ENCODE measurements at places on chromosomes 6 and 20.

GRCh38 chr6:27250277-27251111, 3.0 kb downstream of the PRSS16 start:
- no peak for DNase-seq

DNA sequence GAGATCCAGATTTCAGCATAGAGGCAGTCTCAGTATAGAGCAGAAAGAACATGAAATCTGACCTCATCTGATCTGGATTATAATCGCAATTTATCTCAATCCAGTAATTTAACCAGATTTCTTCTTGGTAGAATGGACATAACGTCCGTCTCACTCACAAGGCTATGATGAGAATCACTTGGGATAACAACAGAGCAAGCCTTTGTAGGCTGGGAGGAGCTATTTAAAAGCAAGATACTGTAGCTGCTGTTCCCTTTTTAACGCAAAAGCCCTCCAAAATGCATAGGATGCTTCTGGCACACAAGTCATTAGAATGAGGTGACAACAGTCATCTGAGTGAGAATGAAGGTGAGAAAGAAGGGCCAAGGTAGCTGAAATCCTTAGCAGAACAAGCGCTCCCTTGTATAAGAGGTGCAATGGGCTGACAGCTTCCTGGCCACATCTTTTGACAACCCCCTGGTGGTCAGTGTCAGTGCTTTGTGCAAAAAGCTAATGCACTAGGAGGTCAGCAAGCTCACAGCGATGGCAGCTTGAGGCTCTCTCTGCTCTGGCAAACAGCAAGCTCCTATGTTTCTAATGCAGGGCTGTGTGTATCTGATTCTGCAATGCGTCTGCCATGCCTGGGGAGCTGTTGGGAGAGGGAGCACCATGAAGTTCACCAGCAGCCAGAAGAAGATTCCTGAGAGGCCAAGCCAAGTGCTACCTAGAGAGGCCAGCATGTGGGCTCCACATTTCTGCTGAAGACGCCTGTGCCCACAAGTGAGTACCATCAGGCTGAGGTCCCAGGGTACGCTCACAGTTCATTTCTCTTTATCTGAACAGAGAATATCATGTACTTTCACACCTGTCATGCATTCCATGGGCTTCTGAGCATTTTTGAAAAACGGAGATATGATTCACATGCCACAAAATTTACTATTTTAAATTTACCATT, 16.2 kb downstream of the METTL24 start:
- no peak for DNase-seq

GRCh38 chr6:31877651-31878161, 1.1 kb downstream of the SLC44A4 start:
- DNase-seq, result no peak

- DNase-seq, result no peak
These were observed 23.1 kb upstream of the ZMYND8 start for GRCh38 chr20:47379433-47380150.

DNA sequence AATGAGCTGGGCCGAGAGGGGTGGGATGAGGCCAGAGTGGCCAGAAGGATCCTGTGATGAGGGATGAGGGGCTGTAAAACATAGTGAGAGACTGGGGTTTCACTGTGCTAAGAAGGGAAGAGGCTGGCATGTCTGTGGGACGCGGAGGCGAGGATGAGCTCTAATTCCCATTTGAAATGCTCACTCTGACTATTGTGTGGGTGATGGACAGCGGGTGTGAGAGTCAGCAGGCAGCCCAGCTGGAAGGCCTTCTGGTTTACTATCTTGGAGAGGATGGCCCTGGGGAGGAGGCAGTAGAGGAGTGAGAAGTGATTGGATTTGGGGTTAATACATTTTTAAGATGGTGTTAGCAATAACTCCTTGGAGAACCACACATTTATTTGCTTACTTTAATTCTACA, 9.5 kb upstream of the MICA start:
- DNase-seq, result no peak

DNA sequence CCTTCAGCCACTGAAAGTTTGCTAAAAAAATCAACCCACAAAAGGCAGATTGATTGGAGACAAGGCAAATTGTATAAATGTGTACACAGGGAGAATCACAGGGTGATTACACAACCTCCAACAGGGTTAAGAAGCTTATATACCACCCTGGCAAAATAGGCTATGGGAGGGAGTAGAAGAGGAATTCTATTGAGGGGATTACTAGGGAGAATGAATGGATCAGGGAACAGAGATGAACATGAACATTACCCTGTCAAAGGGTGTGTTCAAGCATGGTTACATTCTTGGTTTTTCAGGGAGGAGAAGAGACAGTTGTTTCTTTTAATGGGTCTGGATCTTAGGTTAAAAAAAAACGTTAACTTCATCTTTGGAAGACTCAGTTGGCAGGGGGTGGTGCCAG, 5.1 kb upstream of the MRS2 start:
- no peak for DNase-seq

GRCh38 chr6:29014729-29015608, 9.9 kb upstream of the ZNF311 start:
- DNase-seq, result no peak

DNA sequence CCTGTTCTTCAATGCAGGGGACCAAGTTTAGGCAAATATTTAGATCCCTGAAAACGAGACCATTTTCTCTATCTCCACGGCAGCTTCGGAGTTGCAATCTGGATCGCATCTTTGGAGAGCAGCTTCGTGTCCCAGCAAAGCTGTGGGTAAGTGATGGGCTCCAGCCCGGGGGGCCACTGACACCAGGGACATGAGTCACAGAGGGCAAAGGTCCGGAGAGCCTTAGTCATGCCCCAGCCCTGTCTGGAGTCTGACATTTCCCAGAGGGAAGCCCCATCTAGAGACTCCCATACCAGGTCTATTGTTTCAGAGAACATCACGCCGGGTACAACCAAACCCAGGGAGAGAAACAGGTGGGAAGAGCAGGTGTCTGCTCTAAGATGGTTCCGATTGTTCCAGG, 95.9 kb downstream of the NFATC2 start:
- DNase-seq, result no peak

DNA sequence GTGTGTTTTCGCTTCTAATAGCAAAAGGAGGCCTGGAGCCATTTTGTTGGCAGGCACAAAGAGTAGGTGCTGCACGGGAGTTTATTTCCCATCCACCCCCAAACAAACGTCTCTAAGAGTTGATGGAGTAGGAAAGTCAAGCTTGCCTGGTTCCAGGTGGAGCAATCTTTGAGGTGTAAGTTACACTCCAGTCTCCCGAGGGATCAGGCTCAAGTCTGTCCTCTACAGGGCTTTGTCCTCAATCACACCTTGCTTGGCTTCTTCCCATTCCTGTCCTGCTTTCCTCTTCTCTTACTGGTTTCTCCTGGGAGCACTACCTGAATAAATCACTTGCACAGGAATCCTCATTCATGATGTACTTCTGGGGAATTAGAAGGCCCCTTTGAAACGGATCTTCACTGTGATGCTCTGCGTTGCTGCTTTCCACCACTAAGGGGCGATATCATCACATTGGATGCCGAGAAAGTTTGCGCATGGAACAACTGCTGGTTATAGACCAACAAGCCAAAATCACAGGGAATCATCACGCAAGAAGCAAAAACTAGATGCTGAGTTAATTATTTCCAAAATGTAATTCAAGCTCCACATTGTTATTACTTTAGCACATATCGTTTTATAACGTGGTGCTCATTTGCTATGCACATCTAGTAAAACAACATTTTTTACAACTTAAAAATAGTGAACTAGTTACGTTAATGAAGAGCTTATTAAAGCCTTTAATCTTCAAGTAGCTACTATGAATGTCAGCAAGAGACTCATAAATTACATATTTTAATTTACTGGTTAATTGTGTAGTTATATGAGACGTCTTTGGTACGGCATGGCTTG, 156.8 kb downstream of the DNAH8 start:
- DNase-seq, result no peak

DNA sequence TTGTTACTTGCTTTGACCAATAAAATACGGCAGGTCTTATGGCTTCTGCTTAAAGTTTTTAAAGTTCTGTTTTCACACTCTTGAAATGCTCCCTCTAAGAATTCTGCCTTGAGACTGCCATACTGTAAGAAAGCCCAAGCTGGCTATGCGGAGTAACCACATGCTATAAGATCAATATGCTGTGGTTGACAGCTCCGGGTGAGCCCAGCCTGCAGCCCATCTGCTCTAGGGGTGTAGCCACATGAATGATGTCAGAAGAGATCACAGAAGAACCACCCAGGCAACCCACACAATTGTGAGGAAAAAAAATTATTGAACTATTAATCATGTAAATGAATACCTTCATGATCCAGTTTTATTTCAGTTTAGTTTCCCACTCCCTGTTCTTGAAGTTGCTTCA, 26.1 kb upstream of the SH3BGRL2 start:
- no peak for DNase-seq

- no peak for DNase-seq
These were observed 776.3 kb downstream of the EYS start for GRCh38 chr6:64930681-64931080.

Data from cardiac septum (tissue), 1 donor.